Stimulated activated CD8-positive, alpha-beta memory T cell treated with anti-CD3 and anti-CD28 coated beads, Interleukin-7, amount 100 ng/mL, for 1 hour (primary cell): ENCODE measurements at places on chromosomes 2 and 18.
A peak's percentile ranks its signal among the peaks of the same experiment; 100 is the strongest.

DNA sequence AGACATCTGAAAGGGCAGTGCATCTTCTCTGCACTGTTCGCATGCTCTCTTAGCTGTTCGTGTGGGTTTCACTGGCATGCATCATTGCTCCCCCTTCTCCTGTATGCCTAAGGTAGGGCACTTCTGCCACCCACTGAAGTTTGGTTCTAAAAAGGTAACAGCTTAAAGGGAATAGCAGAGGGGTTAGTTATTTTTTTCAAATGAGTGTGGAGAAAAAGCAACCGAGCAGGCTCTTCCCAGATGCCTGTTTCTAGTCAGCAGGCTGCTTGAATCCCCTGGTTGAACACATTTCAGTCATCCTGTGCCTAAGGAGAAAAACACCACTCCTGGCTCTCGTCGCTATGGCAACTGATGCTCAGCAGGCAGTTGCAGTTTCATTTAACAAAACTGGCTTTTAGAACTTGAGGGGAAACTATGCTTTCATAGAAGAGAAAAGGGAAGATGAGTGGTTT, 69.8 kb upstream of the GALNT3 start:
- no peak for DNase-seq

GRCh38 chr2:173964565-173965371, 405 bp downstream of the SP3 start:
- peak; percentile 69 for DNase-seq

DNA sequence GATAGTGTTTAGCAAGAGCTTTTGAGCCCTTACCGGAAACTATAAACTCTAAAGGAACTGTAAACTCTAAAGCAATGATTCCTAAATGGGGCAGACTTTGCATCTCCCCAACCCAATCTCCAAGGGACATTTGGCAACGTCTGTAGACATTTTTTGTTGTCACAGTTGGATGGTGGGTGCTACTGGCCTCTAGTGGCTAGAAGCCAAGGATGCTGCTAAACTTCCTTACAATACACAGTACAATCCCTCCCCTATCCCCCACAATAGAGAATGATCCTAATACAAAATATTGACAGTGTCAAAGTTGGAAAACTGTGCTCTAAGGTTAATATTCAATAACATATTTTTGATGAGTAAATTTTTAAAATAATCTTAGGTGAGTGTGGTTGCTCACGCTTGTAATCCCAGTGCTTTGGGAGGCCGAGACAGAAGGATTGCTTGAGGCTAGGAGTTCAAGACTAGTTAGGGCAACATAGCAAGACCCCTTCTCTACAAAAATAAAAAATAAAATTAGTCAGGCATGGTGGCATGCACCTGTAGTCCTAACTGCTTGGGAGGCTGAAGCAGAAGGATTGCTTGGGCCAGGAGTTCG, 66.7 kb downstream of the PTPN4 start:
- DNase-seq = no peak

- no peak for DNase-seq
Measured at GRCh38 chr2:110714452-110715224, 17.7 kb upstream of the ACOXL start.

GRCh38 chr2:220072669-220073220, 445.3 kb downstream of the SLC4A3 start:
- no peak for DNase-seq

GRCh38 chr2:222102575-222103349, 196.0 kb downstream of the PAX3 start:
- DNase-seq = no peak

GRCh38 chr2:8452296-8452695, 229.6 kb upstream of the ID2 start:
- no peak for DNase-seq

DNA sequence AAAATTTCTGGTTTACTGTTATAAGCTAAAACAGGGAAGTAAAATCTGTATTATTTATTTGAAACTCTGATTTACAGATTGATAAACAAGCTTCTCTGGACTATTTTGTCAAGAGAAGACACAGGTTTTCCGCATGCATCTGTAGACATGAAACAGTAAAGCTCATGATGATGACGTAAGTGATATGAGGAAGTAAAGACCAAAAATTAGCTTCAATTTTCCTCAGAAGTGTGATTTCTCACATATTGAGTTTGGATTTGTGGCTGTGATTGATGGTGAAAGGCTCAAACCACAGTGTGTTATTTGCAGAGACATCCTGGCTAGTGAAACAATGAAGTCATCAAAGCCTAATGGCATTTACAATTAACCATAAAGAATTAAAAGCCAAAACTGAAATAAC, 12.6 kb upstream of the LONRF2 start:
- no peak for DNase-seq

DNA sequence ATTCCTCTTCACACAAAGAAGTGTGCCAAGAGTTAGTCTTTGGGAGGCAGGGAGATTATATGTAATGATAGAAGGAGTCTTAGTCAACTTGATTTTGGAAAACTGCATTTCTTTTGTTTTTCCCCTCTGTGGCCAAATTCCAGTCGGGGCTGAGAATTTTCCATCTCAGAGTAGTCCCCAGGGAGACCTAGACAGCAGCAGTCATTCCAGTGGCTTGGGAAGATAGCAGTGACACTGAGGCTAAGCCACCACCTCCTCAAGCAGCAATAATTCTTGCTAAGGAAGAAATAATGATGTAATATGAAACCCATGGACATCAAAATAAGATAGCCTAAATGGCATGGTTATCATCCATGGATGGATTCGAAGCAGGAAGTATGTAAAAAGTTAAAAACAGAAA, 21.0 kb upstream of the CCDC141 start:
- DNase-seq = no peak

DNA sequence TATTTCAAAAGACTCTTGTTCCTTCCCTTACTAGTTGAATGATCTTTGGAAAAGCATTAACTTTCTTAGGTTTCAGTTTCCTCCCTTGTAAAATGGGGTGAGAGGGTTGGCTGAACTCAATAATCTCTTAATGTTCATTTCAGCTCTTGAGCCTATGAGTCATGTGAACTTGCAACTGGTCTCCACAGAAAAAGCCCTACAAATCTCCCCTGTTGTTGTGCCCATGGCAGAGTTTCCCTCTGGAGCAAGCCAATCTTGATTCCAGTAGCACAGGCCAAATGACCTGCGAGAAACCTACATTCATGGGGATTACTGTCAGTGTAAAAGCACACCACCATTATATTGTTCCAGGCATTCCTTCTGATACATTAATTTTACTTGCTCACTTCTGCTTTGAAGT, 388.9 kb downstream of the ALK start:
- no peak for DNase-seq

DNA sequence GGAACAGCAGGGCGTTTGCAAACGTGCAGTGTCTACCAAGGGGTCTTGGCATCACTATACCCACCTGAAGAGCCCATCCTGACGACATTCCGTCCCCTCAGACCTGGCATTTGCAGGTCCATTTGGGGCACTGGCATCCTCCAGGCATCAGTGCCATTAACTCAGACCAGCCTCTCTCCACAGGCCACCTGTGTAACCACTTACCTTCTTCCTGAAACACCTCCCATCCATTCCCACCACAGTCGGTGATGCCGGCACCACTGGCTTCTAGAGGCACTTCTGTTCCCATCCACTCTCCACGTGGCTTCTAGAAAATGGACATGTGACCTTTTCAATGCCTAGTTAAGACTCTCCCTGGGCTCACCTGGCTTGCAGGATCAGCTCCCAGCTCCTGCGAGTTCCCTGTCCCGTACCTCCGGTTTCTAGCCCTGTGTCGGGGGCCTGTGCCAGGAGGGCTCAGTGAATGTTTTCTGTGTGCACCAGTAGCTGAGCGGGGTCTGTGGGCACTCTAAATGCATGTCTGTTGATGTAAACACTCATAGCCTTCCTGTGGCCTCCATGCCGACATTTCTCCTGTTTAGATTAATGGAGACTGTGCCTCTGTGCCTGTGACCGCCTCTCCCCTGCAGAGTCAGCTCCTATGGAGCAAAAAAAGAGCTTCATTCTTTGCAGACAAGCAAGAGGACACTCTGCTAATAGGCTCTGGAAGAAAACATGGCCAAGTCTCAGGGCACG, 458.0 kb upstream of the HS6ST1 start:
- no peak for DNase-seq

DNA sequence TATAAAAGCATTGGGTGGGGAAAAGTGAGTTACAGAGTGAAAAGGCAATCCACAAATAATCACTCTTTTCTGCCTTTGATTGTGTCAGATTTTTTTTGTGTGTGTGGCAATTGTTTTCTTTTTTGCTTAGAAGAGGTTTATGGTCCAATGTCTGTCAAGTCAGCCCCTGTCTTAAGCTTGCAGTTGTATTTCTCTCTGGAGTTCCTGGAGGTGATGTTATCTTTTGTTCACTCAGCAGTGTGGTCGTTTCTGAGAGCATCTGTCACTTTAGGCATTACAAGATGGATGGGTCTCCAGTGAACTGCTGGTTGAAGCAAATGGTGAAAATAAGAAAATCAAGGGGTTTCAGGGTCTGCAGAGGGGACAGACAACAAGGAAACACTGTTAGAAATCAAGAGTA, 121.3 kb downstream of the GREB1L start:
- DNase-seq = no peak

- no peak for DNase-seq
Measured at GRCh38 chr18:49725809-49726674, 87.3 kb downstream of the ACAA2 start.

GRCh38 chr2:231904161-231904611, 22.0 kb downstream of the NPPC start:
- no peak for DNase-seq

DNA sequence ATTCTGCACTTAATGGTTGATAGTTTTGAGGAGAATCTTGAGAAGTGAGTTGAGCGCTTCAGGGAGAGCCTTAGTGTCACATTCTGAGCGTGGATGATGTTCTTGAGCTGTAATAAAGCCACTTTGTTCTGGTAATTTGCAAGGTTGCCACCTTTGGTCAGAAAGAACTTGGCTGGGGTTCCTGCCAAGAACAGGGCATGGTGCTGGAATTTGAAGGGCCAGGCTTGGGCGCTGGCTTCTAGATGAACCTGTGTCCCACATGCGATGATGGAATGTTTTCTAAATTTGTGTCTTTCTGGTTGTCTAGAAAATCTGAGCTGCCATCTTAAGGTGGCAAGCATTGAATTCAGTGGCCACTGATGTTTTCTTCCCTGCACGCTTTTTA, 124.1 kb upstream of the EML6 start:
- DNase-seq = no peak

DNA sequence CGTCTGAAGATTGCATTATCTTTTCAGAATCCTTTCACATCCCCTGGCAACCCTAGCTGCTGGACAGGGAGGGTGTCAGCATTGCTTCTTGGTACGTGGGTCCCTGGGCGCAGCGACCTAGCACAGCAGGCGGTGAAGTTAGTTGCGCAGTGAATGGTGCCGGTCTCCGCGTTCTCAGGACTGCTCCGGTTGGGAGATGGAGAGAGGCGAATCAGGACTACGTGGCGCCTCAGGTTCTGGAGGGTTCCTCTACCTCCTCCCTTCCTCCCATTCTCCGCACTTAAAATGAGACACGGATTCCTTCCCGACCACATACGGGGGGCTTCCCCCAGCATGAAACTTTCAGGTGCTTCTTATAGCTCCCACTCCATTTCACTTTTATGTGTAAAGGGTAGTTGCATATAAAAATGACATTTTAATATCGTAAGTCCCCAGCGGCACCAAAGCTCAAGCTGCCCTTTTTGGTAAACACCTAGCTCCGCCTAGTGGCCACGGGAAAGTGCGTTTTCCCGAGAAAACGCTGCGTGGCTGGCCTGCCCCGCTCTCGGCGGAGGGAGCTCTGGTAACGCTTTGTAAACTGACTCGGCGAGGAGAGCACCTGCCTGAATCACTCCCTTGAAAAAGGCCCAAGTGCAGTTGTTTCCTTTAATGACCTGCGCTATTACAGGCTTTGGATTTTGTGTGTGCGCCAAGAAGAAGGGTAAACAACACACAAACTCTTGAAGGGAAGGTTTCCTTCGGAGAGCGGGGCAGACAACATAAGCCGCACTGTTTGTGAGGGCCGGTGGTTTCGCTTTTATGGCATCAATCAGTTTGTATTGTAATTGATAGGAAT, 32.9 kb upstream of the INHBB start:
- DNase-seq = peak; percentile 38

DNA sequence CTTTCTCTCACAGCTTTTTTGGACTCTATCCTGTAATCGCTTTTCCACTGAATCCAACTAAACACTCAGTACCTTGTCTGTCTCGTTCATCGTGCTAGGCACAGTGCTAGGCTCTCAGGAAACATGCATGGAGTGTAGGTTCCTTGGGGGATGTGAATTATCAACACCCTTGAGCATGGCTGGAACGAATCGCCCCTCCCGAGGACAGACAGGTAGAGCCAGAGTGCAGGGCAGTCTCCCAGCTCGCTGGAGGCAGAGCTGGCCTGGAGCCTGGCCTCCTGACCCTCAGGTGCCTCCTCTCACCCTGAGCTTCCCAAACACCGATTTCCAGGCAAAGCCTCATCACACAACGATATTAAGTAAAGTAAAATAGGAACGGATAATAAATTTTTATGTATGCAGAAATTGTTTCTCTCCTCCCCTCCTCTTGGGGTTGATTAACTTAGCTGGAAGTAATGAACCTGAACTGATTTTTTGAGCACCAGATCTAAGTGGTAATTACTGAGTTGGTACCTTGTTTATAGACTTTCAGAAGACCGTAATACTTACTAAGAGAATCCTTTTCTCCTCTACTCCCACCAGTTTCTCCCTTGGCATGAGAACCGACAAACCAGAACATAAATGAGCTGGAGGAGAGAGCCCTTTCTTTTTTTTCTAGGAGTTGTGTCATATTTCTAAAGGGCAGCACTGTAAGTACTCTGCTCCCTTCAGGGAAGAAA, 90.5 kb downstream of the MSH2 start:
- DNase-seq = no peak

DNA sequence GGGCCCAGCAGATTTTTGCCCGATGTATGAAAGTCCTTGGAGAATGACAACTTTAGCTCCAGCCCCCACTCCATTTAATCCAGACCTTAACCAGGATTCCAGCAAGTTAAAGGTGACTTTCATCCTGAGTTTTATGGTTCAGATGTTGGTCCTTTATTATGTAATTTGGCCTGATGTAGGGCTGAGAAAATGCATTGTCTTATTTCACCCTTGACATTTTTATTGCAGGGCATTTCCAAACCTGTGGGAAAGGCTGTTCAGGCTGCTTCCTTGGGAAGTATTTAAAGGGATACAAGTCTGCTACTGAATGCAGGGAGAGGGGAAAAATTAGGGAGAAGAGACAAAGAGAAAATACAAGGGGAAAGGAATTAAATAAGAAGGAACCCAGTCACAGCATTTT, 48.8 kb downstream of the ASB1 start:
- no peak for DNase-seq

- no peak for DNase-seq
Measured at GRCh38 chr2:15042801-15043217, 410.3 kb downstream of the LRATD1 start.

- no peak for DNase-seq
Measured at GRCh38 chr18:37575646-37576045, 10.0 kb upstream of the CELF4 start.

DNA sequence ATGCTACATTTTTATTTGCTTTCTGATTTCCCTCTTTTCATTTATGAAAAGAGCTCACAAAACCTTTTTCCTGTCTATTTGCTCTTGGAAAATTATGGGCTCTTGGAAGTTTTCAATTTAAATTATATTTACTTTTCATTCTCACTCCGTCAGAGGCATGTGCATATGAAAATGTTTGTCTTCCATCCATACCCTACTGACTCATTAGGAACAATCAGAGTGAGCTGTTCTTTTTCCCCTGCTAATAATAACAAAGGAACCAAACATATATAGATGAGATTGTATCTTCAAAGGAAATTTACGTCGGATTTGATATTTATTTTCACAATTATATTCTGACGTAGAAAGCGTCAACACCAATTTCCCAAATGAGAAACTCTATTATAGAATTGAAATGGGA, 1101.2 kb downstream of the TSN start:
- no peak for DNase-seq
